ENCODE measurements at places on chromosomes 16 and 17.

DNA sequence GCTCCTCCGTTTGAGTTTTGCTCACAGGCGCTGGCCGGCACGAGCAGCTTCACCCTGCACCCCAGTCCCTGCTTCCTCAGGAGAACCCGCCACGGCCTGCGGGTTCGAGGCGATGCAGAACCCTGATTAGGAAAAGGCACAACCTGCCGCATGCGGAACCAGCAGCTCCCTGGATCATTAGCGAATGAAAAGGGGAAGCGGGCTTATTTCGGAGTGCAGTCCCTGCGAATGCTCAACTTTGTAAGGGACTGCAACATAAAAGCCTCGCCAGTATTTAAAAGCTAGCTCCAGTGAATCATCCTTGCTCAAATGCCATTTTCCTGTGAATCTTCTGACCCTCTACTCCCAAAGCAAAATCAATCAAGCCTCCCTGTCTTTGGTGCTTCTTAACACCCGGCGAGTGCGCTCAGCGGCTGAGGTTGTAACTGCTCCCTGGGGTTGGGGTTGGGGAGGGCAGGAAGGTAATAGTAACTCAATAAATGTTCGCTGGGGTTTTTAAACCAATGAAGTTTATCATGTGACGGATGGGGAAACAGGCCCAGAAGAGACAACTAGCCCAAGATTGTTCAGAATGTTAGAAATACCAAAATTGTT is 678 bp upstream of the AKAP10 start:
- no peak for DNase-seq

GRCh38 chr17:79831265-79832217 is 7.7 kb downstream of the CBX4 start:
- DNase-seq, result no peak

DNA sequence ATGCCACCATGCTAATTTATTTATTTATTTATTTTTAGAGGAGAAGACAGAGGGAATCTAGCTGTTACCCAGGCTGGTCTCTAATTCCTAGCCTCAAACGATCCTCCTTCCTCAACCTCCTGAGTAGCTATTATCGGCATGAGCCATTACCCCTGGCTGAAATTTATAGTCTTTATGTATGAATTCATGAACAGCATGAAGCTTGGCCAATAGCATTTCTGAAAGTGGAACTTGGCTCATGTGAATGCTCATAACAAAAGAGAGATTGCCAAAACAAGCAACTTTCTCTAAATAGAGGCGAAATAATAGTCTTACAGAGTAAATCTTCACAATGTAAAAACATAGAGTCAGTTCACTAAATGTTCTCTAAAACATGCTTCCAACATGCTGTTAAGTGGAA is 30.1 kb upstream of the SMURF2 start:
- DNase-seq, result no peak

DNA sequence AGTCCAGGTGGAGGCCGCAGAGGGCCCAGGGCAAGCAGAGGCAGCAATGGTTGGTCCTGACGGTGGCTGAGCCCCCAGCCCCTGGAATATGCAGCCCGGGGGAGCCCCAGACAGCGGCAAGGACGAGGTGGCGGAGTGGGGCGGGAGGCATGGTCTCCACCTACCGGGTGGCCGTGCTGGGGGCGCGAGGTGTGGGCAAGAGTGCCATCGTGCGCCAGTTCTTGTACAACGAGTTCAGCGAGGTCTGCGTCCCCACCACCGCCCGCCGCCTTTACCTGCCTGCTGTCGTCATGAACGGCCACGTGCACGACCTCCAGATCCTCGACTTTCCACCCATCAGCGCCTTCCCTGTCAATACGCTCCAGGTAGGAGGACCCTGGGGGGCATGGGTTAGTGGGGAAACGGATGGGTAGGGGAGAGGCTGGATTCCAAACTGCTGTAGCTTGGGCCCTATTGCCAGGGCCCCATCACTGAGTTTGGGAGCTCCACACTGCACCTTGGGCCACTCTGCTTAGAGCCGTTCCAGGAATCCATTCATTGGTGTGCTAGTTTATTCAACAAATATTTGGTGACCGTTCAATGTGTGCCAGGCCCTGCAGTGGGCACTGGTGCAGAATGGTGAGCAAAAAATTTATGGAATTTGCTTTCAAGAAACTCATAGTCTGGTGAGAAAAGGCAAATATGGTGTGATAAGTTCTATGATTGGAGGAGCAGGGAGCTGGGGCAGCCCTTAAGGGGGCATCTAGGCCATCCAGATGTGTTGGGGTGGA is 3.8 kb downstream of the RASL10B start:
- DNase-seq, result no peak

DNA sequence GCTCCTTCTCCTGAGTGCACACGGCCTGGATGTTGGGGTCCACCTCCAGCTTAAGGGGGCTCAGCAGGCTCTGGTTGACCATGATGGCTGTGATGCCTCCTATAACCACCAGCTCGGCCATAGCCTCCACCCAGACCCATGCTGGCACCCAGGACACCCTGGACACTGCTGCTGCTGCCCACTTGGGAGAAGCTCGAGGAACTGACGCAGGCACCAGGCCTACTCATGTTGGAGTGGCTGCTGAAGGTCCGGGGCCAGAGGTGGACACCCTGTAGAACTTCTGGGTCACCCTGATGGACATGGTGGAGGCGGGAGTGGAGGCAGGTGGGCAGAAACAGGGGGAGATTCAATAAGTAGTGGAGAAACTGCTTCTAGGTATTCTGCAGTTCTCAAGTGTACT is 28.0 kb downstream of the IKZF3 start:
- DNase-seq, result no peak

DNA sequence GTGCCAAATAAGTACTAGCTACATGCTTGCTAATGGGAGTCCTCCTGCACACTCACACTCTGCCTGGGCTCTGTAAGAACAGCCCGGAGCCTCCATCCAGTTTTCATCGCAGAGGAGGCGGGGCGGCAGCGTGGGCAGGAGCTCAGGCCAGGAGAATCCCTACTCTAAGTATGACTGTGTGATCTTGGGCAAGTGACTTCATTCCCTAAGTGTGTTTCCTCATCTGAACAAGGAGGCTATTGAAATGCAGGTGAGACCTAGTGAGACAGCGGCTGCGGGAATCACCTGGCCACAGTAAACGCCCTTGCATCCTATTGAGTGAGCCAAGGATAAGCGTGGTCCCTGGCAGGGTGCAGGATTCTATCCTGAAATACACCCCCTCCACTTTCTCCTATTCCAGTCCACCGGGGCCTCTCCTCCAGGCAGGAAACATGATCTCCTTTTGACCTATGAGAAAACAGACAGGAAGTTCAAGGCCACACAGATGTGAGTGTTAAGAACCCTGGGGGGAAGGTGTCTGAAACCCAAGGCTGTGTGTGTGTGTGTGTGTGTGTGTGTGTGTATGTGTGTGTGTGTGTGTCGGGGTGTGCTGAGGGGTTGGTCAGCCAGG is 5.2 kb upstream of the RAI1 start:
- no peak for DNase-seq

DNA sequence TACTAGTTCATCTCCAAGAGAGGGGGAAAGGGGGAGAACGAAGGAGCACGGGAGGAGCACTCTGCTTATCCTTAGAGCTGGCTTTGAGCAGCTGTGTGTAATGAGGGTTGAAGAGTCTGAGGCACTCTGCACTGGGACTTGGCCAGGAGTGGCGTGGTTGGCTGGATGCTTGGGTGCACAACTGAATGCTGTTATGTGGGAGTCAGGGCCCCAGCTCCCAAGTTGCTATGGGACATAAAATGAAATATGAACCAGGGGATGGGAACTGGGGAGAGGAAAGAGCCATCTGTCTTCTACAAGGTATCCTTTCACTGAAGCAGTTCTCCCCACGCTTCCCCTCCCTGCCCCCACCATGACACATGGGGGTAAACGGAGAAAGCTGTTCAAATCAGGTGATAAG is 105.9 kb upstream of the ANKFN1 start:
- no peak for DNase-seq

DNA sequence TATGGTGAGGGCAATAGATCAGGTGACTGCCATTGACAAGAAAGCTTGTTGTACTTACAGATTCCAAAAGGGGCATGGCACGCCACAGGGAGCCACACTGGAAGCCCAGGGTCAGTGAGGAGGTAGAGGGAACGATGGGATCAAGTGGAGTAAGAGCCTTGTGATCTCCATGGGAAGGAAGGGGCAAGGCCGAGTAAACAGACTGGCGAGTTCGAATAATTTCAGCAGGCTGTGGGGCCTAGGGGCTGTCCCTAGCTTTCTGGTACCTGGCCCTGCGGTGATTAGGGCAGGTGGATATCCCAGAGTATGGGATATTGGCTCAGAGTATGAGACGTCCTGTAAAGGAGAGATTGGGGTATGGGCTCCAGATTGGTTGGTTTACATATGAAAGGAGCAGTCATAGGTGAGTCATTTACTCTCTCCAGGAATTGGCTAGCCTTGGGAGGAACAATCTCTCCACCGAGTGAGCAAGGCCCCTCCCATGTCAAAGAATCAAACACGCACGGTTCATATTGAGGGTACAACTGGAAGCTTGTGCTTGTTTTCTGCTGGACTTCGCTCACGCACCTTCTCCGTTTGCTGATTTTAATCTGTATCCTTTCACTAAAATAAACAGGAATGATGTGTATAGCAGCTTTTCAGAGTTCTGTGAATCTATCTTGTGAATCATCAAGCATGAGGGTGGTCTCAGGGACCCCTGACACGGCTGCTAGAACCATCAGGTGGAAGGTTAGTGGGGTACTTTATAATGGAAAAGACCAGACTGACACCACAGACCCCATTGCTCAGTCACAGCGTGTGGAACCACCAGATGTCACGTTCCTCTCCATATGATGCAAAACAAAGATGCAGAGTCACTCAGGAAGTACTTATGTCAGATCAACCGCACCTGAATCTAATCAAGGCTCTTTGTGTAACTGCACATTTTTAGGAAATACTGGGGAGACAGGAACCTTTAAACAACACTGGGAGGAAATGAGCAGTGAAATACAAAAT is 27.9 kb downstream of the GABARAPL2 start:
- DNase-seq, result no peak

DNA sequence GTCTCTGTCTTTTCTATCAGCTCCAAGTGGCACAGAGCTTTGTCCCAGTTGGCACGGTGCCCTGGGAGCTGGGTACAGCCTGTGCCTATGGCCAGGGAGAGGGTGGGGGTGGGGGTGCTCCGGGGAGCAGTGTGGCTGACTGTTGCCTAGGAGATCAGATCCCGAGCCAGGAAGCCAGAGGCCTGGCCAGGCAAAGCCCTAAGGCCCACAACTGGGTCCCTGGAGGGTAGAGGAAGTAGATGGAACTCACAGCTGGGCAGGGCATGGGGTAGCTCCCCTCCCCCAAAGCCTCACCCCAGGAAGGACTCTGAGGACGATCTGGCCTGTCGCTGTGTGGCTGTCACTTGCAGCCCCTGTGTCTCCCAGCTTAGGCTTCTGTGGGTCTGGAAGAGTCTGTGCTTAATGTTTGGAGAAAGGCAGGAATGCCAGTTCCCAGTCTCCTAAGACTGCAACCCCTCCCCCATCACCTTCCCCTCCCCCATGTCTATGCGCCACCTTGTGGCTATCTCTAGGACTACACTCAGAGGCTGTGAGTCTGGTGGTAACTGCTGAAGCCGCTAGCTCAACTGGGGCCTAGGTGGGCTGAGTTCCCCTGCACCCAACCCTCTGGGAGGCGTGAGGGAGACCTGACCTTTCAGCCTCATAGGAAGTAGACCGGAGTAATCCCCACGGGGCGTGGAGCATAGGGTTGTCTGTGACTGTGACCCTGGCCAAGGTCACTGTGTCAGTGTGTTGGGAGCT is 12.6 kb downstream of the THRA start:
- peak; percentile 51 for DNase-seq

GRCh38 chr17:30302241-30302640 is 10.5 kb upstream of the BLMH start:
- DNase-seq, result no peak

DNA sequence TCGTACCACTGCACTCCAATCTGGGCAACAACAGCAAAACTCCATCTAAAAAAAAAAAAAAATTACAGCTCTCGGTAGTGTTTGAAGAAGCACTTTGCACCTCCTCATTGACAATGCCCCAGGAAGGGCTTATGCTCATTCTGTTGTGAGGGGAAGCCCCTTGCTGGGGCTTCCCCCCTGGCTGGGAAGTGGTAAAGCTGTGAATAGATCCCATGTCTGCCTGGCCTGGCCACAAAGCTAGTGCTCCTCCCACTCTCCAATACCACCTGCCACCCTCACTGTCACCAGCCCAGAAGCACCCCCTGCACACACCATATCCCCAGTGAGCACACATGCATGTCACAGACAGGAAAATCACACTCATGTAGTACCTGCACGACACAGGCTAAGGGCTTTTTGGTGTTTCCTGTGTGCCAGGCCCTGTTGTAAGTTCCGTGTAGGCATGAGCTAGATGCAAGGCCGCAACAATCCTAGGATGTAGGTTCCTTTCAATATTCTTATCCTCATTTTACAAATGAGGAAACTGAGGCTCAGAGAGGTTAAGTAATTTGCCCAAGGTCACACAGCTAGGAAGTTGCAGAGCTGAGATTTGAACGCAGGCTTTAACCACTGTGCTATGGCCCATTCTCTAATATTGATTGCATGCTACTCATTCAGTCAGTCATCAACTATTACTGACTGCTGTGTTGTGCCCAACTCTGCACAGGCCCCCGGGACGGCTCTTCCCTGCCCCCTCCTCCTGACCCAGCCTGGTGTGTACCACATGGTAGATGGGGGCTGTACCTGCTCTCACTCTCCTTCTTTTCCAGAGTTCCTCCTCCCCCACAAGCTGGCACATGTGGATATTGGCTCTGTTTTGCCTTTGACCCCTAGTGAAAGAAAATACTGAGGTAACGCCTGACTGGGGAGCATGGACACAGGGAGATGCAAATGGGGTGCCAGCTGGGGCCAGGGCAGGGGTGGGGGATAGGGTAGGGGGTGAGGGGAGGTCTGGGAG is 11.9 kb upstream of the COL1A1 start:
- DNase-seq, result peak; percentile 31

Measured in stimulated activated CD4-positive, alpha-beta T cell treated with anti-CD3 and anti-CD28 coated beads, TNF-alpha, amount 100 ng/mL, for 48 hours (primary cell).